BE2C (cell line): ENCODE measurements at places on chromosomes 1 and 21.

- no peak for DNase-seq
Measured at GRCh38 chr21:19609611-19610010, 1206.0 kb upstream of the TMPRSS15 start.

DNA sequence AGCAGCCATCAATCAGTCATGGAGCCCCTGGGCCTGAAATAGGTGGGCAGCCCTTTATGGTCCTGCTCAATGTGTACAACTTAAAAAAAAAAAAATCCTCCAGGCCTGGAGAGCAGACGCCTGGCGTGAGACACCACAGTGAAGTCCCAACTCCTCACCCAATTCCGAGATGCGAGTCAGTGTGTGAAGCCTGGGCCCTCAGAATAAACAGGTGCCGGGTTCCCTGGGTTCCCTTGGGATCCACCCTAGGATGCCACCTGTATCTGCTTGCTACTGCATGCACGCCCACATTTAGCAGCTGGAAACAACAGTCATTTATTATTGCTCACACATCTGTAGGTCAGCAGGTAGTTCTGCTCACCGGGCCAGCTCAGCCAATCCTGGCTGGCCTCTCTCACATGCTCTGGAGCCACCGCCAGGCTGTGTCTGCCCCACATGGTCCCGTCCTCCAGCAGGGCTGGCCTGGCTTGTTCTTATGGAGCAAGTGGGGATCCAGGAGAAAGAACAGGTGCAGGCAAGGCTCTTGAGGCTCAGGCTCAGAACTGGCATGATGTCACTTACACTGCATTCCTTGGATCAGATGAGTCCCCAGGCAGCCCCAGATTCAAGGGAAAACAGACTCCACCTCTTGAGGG is 172.7 kb downstream of the NPHP4 start:
- DNase-seq = no peak

DNA sequence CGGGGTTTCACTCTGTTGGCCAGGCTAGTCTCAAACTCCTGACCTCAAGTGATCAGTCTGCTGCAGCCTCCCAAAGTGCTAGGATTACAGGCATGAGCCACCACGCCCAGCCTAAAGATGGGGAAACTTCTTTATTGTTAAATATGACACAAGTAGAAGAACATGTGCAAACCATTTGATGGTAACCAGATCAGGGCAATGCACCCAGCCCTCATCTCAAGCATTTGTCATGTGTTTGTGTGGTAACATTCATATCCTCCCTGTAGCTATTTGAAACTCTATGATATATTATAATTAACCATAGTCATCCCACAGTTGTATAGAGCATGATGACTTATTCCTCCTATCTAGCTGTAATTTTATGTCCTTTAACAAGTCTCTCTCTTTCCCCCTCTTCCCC is 119.5 kb upstream of the TMPRSS2 start:
- DNase-seq = no peak

DNA sequence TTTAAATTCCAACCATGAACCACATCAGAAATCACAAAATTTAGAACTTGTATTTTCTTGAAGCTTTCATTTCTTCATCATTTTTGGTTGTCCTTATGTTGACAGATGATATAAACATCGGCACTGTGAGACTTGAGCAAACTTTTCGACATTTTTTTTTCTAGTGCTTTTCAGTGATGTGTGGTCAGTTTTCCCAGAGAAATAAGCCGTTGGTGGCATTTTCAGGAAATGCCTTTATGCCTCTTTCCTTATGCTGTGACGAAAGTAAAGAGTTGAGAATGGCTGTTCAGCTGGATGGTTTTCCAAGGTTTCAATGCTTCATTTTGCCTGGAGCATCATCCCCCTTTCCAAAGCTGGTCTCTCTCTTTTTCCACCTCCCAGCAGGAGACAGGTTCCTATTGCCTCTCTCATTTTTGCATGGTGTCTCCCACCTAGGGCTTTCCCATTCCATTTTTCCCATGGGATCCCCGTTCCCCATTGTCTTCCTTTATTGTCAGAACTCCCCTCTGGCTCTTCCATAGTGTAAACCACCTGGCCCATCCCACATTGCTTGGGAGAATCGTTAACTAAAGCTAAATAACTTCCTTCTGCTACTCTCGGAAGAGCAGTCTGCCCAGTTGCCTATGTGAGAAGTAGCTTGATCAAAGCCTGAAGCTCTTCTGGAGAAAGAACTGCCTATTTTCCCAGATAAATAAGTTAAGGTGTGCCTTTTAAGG is 61.4 kb upstream of the DYNLT5 start:
- DNase-seq = no peak

DNA sequence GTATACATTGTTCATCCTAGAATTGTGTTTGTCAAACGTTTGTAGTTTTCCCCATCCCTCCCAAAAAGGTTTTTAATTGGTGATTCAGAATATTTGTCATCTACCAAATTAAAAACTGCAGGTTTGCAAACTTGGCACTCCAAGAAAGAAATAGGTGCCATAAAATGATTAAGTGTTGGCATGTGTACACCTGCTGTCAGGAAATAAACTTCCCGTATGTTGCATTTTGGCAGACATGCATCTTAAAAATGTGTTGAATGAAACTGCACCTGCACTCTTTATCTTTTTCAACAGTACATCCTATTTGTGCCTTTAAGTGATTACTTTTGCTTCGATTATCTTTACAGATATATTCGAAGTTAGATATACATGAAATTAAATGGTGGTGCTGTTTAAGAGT is 7.3 kb downstream of the B3GALT2 start:
- DNase-seq = no peak

DNA sequence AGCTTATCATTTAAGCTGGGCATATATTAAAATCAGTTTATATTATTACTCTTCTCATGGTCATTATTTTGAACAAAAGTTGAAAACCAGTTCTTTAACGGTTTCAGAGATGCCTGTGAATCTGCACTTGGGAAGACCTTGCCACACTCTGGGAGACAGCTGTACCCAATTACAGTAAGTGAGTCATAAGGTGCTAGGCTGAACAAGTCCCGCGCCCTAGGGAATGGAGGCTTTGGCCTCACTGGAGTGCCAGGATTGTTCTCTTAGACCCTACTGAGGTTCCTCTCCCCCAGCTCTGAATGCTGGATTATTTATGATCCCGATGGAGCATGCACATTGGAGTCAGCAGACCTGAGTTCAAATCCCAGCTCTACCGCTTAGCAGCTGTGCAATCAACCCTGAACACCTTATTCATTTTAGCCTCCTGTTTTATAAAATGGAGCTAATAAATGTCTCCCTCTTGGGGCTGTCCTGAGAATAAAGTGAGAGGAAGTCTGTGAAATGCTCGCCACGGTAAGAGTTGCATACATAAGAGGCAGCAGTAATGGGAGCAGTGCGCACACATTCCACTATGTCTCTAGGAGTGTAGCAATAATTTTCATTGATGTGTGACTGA is 266.2 kb downstream of the FOXD2 start:
- DNase-seq = no peak

GRCh38 chr1:204322339-204322868 is 37.3 kb downstream of the PLEKHA6 start:
- DNase-seq = no peak

GRCh38 chr1:112712191-112712590 is 2.9 kb downstream of the PPM1J start:
- DNase-seq = no peak

DNA sequence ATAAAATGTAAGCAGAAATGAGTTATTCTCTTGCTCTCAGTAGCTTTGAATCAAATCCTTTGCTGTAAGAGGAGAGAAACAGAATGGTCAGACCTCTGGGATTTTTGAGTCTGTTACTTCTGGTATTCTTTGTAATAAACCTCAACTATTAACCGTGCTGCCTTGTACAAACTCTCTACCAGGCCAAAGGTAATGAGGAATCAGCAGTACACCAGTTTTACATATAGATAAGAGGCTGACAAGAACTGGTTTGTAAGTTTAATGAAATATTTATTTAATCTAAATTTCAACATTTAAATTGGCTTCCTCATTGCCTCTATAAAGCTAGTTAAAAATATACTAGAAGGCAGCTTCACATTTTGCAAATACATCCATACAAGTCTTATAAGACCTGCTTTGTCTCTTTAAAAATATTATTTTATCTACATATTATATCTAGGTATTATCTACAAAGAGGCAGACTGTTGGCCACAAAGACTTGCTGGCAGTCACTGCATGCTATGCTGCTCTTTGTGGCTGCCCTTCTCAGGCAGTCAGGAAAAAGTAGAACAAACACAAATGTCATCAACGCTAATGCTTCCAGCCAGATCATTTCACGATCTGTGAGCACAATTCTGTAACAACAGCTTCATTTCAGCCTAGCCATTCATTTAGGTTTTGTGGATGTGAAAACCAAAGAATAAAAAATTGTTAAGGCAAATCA is 173.0 kb downstream of the GABPA start:
- DNase-seq = no peak

DNA sequence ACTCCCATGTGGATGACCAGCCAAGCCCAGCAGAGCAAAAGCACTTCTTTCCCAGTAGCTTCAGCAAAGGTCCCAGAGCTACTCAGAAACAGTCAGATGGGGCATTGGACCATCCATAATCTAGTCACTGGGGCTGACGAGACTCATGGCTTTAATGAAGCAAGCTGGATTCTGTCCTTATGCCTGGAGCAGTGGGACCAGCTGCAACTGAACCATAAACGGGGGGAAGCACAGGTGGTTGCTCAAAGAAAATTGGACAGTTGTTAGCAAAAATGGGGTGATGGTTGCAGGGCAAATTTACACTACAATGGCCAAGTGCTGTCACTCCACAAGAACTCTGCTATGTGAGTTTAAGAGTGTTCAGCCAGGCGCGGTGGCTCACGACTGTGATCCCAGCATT is 17.4 kb upstream of the FASLG start:
- no peak for DNase-seq

DNA sequence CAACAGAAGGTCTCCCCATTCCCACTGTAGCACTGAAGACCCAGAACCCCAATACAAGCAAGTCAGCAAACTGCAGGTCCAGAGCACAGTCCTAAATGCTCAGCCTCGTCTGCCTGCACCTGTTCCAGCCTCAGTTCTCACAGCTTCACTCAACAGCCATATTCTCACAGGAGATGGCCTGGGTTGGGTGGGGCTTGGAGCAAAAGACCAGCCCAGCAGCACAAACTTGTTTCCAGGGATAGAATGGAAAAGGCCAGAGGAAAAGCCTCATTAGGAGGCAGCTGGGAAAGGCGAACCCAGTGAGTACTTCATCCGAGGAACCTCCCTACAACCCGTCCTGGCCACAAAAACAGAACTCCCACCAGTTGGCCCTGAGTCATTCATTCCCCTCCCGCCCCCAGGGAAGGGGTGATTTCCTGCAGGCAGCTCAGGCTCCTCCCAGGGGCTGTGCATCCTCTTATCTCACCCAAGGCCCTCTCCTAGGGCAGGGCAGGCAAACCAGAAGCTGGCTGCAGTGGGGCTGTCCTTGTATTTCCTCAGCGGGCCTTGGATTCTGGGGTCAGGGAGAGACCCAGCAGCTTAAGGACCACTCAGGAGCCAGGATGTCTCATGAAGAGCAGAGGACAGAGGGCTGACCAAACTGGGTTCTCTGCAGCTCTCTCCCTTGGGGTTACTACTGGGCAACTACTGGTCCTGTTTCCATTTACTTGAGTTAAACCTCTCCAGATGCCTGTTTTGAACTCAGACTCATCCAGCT is 7.4 kb upstream of the MPL start:
- peak; percentile 38 for DNase-seq
